ENCODE measurements at places on chromosomes 11 and 22.

GRCh38 chr22:24473284-24473683, 21.8 kb upstream of the UPB1 start:
- no peak for DNase-seq

GRCh38 chr11:107973641-107974040, 35.1 kb upstream of the CUL5 start:
- no peak for DNase-seq

- no peak for DNase-seq
Observed at GRCh38 chr11:75578977-75579376, 16.9 kb downstream of the SERPINH1 start.

GRCh38 chr11:116548256-116548655, 224.5 kb downstream of the BUD13 start:
- DNase-seq: no peak

- DNase-seq: no peak
Observed at GRCh38 chr11:61955422-61956135, 5.4 kb downstream of the BEST1 start.

- peak; percentile 62 for DNase-seq
Observed at GRCh38 chr11:114762408-114762807, 84.1 kb downstream of the NXPE2 start.

- DNase-seq: no peak
Observed at GRCh38 chr11:132746305-132746704, 786.0 kb downstream of the OPCML start.

DNA sequence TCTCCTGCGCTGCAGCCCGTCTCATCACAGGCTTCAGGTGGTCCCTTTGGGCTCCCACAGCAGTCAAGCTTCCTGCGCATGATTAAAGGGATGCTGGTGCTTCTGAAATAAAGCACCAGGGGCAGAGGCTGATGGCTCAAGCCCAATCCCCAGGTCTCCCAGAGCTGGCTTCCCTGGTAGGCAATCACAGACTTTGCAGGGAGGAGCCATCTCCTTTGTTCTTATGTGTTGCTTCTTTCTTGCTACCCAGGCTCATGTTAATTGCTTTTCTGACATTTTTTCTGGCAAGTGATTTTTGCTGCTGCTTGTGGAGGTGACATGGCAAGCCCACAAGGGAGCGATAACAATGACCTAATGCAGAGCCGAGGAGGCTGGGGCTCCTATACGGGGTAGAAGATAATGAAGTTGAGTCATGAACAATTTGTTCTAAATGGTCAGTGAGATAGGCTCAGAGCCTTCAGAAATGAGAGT, 25.2 kb upstream of the PLET1 start:
- peak; percentile 25 for DNase-seq

DNA sequence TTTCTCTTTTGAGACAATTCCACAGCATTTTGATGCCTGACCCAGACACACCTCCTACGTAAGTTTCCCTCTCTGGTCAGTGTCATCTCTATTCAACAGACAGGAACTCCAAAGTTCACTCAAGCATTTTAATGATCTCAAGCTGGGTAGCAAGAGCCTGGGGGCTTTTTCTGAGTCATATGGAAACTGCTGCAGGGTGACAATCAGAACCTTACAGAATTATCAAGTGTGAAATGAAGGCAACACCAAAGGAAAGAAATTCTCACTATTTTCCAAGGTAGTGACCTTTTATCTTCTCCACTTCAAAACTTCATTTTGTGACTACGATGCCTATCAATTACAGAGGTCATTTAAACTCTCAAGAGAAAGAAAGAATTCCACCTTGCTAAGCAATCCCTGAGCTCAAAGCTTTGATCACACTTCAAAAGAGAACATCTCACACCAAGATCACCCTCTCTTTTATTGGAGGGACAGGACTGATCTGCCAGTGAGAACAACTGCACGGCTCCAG, 229.0 kb upstream of the ZC3H12C start:
- DNase-seq: no peak

DNA sequence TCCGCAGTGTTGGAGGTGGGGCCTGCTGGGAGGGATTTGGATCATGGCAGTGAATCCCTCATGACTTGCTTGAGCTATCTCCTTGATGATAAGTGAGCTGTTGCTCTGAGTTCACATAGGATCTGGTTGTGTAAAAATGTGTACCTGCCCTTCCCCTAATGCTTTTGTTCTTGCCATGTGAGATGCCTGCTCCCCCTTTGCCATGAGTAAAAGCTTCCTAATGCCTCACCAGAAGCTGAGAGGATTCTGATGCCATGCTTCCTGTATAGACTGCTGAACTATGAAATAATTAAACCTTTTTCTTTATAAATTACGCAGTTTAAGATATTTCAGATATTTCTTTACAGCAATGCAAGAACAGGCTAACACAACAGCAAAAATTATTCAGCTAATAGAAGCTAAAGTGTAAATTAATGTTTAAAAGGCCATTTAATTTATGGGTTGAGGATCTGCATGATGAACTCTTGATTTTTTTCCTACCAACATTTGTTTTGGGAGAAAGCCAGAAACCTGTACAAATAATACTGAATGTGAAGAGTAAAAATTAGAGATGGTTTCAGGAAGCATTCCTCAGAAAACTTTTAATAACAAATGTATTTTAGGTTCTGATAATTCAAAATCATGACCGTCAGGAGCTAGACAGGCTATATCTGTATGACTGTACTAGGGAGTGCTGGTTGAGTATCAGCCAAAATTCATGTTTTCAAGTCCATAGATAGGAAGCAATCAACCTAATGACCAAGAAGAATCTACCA, 177.5 kb upstream of the GRIA4 start:
- DNase-seq: no peak

- no peak for DNase-seq
Observed at GRCh38 chr11:75487365-75487764, 38.4 kb downstream of the GDPD5 start.

DNA sequence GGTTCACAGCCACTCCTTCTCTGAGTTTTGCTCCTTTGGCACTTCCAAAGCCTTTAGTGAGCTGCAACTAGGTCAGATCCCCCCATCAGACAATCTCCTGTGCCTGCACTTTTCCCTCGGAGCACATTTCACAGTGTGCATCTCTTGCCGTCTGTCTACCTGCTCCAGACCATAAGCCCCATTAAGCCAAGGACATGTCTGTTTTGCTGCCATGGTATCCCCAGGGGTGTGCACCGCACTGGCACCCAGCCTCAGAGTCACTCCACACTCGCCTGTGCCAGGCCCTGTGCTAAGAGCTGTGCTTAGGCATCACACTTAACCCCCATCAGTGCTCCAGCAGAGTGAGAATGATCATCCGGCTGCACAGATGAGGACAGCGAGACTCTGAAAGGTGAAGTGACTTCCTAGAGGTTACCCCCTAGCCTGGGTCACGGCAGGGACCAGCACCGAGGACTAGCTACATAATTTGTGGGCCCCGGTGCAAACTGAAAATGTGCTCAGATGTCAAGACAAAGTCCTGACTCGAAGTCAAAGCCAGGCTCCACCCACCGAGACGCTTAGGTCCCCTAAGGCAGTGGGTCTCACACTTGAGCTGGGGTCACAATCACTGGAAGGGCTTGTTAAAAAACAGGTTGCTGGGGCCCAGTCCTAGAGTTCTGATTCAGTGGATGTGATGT, 33.9 kb downstream of the ARRB1 start:
- DNase-seq: no peak

GRCh38 chr11:65083134-65083833, 556 bp downstream of the CDCA5 start:
- DNase-seq: no peak

DNA sequence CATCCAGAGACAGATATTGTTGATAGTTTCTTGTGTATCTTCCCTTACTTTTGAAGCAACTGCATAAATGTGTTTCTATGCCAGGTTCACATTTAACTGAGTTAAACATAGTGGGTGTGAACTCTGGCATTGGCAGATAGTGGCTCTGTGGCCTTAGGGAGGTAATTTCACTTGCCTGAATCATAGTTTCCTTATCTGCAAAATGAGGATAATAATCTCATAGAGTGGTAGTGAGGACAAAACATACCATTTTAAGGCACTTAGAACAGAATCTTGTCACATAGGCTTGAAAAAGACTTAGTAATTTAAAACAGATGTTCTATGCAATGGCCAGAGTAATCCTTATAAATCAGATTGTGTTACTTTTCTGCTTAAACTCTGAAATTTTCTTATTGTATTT, 56.4 kb upstream of the SYN3 start:
- DNase-seq: no peak

GRCh38 chr11:105109321-105109720, 30.2 kb downstream of the CARD18 start:
- no peak for DNase-seq

GRCh38 chr11:64559351-64560138, 31.5 kb upstream of the SLC22A12 start:
- DNase-seq: no peak

DNA sequence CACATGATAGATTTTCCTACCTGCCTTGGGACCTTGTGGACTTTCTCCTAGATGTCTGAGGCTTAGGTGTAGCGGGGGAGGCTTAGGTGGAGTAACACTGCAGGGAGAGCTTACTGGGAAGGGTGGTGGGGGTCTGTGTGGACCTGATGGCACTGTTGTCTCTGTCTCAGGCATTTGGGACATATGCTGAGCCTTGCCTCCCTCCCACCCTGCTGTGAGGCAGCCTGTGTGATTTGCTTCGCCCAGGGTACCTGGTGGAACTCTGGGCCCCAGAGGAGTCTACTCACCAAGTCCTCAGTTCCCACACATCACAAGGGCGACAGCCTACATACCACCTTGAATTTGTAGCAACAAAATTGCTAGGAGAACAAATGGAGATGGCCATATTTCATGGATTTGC, 80.7 kb downstream of the CEP164 start:
- no peak for DNase-seq

- DNase-seq: no peak
Observed at GRCh38 chr11:28346721-28347120, 238.5 kb downstream of the METTL15 start.

DNA sequence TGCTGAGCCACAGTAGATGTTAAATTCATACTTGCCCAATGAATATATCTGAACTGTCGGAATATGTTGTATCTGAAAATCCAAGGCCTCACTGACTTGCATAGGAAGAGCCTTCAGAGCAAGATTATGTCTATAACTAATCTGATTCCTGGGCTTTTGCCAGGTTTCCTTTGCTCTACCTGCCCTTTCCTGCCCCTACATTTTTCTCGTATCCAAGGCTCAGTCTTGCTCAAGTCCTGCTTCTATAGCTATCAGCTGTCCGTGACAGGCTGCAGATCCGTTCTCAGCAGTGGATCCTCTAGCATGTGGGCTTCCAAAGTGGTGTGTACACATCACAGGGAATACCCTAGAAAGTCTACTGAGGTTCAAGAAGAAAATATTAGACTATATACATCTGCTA, 18.8 kb upstream of the USP47 start:
- DNase-seq: no peak

DNA sequence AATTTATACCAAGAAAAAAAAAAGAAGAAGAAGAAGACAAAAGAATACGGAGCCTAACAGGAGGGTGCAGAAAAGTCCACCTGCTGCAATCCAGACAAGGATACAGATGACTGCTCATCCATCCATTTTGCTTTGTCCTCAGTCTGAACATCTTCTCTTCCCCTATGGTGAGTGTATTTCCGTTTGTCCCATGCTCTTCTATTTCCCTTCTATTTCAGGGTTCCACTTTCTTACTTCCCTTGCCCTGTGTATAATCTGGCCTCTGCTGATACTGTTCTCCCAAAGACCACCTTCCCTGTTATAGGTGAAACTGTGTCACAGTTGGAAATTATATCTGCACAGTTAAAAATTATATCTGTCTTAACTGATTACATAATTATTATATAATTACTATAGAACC, 48.7 kb upstream of the USP47 start:
- no peak for DNase-seq

DNA sequence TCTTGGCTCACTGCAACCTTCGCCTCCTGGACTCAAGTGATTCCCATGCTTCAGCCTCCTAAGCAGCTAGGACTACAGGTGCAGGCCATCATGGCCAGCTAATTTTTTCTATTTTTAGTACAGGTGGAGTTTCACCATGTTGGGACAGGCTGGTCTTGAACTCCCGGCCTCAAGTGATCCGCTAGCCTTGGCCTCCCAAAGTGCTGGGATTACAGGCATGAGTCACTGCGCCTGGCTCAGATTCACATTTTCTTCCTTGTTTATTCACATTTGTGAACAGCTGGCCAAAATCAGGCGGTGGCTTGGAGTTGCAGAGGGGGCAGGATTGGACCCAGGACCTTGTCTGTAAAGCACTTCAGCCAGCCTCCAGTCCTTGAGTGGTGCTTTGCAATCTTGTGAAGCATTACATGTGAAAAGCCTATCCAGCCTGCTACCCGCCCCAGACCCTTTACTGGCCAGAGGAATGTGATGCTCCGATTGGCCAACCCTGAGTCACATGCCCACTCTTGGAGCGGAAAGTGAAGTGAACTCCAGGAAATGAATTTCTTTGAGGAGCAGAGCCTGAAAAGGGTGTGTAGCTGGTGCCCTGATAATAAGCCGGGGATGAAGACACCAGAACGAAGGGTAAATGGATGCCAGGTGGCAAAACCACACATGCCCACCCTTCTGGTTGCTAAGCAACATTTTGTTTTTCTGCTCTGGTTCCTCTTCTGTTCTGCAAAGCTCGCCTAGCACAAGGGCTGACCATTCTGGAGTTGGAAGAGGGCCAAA, 62.6 kb upstream of the PTPRJ start:
- peak; percentile 49 for DNase-seq

GRCh38 chr11:100010393-100010792, 676.7 kb upstream of the ARHGAP42 start:
- no peak for DNase-seq

DNA sequence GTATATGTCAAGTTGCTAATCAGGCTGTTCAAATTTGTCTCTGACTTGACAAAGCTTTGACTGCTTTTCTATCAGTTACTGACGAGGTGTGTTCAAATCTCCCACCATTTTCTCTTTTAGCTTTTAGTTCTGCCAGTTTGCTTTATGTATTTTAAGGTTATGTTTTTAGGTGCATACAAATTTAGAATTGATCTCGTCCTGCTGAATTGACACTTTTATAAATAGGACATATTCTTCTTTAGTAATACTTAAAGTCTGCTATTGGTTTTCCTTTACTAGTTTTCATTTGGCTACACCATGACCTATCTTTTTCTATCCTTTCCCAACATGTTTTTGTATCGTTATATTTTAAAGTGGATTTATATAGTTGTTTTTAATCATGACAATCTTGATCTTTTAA, 65.7 kb upstream of the KCNQ1OT1 start:
- DNase-seq: no peak

- no peak for DNase-seq
Observed at GRCh38 chr11:26143566-26144290, 188.2 kb upstream of the ANO3 start.

GRCh38 chr11:76124905-76125770, 81.2 kb downstream of the WNT11 start:
- no peak for DNase-seq
